ENCODE measurements at places on chromosomes 2 and 18.

GRCh38 chr2:7017671-7018281 lies 100.6 kb downstream of the RNF144A start:
- no peak for DNase-seq

GRCh38 chr18:66560094-66560493 lies 43.8 kb downstream of the CDH19 start:
- DNase-seq = no peak

- DNase-seq = no peak
Observed at GRCh38 chr2:62663411-62663810, 42.1 kb upstream of the EHBP1 start.

GRCh38 chr18:22467760-22468553 lies 50.2 kb upstream of the CTAGE1 start:
- DNase-seq = no peak

- DNase-seq = no peak
Observed at GRCh38 chr2:88615822-88616221, 11.4 kb downstream of the EIF2AK3 start.

DNA sequence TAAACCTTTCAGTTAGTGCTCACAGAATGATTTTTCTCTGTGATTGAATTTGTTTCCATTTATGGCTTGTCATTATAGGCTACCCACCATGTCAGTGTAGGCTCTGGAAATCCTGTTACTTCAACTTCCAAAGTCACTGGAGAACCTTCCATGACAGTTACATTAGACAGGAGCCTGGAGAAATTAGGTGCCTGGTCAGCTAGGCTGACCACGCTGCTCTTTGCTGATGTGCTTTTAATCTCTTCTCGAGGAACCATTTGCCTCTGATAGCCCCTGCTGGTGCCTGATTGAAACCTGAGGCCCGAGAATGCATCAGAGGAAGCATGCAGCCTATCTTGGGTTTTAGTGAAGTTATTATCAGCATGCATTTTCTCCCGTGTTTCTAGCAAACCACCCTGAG lies 29.6 kb upstream of the TTN start:
- DNase-seq = no peak

GRCh38 chr2:174985614-174986013 lies 19.6 kb downstream of the CHN1 start:
- no peak for DNase-seq

GRCh38 chr2:16478434-16479210 lies 187.0 kb downstream of the CYRIA start:
- DNase-seq = no peak

- DNase-seq = no peak
Observed at GRCh38 chr18:35661483-35662146, 80.1 kb downstream of the GALNT1 start.

DNA sequence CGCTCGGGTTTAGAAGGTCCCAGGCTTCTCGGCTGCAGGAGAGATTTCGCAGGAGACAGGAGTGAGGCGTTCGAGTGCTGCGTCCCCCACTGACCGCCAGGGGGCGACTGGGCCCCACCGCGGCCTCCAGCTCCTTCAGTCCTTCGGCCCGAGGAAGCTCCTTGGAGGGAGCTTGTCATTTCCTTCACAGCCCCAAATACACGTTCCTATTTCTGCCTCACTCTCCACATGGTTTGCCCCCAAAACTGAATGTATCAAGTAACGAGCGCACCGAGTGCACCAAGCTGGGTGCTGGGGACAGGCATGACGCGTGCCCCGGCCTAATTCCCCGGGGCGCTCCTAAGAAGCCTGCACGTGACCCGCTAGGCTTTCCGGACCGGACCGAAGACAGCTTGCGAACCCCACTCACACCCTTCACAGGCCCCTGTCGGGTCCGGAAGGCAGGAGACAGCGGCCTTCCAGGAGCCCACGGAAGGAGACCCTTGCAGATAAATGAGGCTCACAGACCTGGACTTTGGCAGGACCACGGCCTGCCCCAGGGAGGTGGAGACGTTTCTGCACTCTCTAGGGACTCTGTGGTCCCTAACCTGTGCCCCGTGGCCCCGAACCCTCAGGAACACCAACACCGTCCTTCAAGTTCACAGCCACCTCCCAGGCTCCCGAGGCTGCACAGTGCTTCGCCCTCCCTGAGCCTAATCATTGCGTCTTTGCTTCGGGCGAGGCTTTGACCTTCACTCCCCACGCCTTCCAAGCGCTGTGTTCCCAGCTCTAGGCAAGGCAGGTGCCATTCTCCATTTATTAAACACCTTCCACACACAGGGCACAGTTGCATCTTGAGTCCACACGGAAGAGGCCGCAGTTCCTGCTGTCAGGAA lies 13.0 kb upstream of the FAHD2A start:
- peak; percentile 7 for DNase-seq

GRCh38 chr2:3009005-3009404 lies 368.6 kb downstream of the EIPR1 start:
- DNase-seq = no peak

DNA sequence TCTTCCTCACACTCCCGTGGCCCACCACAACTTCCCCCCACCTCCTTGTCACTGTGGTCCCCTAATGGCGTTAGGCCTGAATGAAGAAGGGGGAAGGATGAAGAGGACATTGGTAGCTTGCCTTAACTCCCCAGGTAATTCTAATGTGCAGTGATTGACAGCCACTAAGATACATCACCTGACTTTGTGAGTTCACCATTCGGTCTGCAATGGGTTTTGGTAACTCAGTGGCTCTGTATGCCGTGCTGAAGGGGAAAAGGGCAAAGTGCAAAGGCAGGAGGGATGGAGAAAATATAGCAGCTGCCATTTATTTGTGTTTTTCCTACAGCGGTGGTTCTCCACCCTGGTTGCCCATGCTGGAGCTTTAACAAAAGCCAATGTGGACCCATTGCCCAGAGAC lies 42.2 kb downstream of the ABCG8 start:
- DNase-seq = no peak

GRCh38 chr2:75489721-75490120 lies 71.0 kb downstream of the EVA1A start:
- DNase-seq = no peak

- no peak for DNase-seq
Observed at GRCh38 chr2:138036522-138036921, 72.2 kb downstream of the HNMT start.
